Keratinocyte (primary cell): ENCODE measurements at places on chromosomes 2 and 18.

DNA sequence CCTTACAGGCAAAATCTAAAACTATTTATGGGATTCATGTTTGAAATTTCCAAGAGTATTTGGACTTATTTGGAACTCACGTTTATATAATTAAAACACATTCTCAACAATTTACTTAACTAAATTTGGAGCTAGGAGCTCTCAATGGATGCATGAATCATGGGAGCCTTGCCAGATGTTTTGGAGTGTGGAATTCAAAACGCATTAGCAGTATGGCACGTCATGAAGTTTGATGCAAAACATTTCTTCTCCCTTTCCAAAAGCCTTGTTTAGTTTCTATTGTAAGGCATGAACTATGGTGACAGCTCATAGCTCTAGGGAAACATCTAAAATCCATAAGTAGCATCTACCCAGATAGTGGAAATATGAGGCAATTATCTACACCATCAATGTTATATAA is 701.6 kb downstream of the SATB2 start:
- no peak for DNase-seq

GRCh38 chr2:96692094-96692971 is 47.5 kb downstream of the LMAN2L start:
- no peak for DNase-seq

DNA sequence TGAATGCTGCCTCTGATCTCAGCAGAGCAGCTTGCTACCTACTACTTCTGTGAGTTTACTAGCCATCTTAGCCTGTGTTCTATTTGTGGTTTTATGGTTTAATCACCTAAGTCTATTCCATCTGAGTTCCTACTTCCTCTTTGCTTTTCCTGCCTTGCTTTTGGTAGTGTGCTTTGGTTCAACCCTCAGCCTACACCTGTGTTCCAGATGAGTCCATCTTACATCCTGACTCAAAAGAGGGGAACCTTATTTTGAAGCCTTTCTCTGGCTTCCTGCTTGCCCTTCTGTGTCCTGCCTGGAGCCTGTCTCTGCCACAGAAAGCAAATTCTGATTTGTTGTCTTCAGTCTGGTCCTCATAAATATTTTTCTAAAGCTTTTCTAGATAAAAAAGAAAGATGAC is 530.3 kb upstream of the MEX3C start:
- no peak for DNase-seq

- DNase-seq: no peak
These were observed 4.9 kb downstream of the ZAP70 start for GRCh38 chr2:97718051-97718882.

DNA sequence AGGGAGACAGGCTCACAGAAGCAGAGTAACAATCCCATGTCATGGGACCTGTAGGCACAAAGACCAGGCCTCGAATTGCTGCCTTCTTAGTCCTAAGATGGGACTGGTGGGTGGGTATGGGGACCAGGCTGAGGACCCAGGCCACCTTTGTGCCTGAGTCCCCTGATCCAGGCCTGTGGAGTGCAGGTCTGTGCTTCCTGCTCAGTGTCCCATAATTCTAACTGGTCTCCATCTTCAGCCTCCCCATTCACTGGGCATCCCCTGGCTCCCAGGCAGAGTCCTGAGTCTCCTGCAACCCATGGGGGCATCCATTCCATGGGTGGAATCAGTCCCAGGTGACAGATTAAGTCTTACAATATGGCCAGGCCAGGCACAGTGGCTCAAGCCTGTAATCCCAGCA is 83.9 kb downstream of the SMAD7 start:
- DNase-seq: no peak

DNA sequence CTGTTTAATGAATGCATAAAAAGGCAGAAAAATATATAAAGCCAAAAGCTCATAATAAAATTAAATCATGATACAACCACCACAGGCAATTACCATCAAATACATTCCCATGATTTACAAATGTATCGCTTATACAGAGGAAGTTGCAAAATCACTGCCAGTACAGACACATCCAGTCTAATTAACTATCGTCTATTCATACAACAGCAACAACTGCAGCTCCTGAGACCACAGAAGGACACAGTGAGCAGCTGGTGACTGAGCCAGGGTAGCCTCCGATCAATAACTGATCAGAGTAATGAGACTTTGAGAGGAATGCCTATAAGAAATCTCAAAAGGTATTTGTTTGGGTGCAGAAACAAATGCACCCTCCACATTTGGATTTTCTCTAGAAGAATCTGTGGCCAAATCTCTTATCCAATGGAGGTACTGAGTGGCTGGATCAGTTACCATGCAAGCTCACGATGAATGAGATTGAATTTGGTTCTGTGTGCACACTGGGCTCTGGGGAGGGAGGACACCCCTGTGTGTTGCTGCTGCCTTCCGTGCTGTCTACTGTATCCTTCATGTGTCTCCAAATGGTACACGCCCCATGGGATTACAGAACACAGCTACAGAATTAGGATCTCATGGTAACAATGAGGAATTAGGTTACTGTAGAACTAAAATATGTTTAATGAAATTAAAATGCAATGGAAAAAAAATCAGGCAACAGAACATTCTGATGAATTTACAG is 119.6 kb downstream of the MBP start:
- no peak for DNase-seq

DNA sequence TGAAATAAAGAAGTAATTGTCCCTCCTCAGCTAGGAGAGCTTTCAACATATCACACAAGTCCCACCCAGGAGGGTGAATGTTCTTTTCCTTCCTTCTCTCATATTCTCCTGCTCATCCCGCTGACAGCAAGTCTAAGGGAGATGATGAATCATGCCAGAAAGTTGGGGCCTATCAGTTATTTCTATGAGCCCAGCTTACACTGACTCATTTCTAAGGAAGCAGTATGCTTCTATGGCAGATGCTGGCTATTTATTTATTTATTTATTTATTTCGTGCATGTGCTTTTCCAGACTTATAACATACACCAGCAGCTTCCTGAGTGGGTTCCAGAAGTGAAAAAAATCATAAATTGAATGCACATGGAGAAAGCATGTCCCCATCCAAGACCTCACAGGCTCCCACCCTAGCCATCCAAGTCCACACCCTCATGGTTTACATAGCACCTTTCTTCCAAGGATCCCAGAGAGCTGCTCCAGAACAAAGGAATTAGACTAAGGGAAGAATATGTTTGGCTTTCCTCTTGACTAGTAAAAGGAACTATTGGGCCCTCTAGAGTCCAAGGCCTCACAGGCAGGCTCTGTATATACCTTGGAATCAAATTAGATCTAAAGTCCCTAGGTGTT is 1074.2 kb upstream of the ZEB2 start:
- DNase-seq: no peak

DNA sequence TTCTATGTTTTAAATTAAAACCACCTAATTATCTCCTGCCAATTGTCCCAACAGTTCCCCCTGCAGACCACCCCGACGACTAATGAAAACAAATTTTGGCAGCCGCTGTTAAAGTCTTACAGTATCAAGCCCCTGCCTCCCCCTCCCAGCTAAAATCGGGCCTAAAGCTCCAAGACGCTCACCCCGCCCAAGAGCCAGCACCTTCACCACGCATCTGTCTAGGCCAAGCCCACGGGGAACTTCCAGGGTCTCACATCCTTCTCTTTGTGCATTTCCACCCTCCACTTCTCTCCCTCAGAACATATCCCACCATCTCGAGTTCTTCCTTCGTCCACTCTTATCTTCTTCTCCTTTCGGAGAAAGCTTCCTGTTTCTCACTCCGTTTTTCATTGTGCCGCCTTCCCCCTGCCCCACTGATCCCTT is 445 bp downstream of the PRPF40A start:
- DNase-seq: no peak

DNA sequence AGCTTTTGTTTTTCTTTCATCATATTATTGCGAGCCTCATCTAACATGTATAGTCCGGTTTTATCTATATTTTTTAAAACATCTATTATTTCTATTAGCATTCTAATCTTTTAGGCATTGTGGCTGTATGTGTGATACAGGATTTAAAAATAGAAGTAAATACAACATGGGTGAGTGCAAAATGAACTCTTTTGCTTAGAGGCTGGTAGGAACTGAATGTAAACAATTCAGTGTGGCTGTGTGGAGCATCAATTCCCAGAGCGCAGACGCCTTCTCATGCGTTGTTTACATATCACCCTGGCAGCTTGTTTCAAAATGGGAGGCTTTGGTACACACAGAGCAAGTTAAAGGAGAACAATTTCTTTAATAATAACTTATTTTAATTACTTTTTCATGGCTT is 836 bp downstream of the DTNA start:
- no peak for DNase-seq

- DNase-seq: no peak
These were observed 83.9 kb upstream of the PKDCC start for GRCh38 chr2:41963661-41964525.

- DNase-seq: no peak
These were observed 197.2 kb downstream of the CYP26B1 start for GRCh38 chr2:71950256-71951082.

GRCh38 chr2:95031726-95032116 is 6.2 kb downstream of the MAL start:
- no peak for DNase-seq
